PC-3 (cell line): ENCODE measurements at places on chromosomes 12 and 14.
A peak's percentile ranks its signal among the peaks of the same experiment; 100 is the strongest.

- no peak for DNase-seq
Observed at GRCh38 chr12:108822497-108823205, 34.7 kb downstream of the SSH1 start.

DNA sequence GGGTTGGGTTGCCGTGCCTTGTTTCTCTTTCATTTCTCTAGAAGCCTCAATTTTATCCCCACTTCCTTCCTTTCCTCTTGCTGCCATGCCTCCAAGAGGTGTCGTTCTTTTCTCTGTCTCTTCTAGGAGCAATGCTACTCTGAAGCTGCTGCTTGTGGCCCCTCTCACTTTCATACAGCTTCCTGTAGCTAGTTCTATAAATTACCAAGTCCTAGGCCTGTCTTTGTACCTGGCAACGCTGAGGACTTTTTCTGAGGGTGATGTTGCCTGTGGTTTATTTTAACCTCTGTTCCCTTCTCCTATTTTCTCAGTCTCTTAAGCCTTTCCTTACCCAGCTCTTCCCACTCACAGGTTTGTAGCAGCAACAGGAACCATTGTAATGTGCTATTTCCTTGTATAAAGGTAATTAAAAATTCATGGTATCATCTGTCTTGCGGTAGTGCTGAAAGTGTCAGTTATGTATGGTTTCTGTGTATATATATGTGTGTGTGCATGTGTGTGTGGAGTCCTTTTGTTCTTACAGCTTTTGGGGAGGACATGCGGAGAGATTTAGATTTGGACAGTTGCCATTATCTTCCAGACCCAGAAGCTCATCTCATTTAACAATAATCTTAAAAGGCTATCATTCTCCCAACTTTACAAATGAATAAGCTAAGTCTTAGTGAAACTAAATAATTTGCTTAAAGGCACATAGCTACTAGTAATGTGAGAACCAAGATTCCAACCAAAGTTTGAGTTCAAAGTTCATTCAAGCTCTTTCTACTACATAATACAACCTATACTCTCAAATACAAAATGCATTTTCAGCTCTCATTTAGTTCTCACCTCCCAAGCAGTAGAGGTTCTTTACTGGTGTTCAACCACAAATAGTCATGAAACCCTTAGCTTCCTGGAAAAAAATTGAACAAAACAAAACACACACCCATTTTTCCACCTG, 43.8 kb downstream of the DDHD1 start:
- DNase-seq, result no peak

DNA sequence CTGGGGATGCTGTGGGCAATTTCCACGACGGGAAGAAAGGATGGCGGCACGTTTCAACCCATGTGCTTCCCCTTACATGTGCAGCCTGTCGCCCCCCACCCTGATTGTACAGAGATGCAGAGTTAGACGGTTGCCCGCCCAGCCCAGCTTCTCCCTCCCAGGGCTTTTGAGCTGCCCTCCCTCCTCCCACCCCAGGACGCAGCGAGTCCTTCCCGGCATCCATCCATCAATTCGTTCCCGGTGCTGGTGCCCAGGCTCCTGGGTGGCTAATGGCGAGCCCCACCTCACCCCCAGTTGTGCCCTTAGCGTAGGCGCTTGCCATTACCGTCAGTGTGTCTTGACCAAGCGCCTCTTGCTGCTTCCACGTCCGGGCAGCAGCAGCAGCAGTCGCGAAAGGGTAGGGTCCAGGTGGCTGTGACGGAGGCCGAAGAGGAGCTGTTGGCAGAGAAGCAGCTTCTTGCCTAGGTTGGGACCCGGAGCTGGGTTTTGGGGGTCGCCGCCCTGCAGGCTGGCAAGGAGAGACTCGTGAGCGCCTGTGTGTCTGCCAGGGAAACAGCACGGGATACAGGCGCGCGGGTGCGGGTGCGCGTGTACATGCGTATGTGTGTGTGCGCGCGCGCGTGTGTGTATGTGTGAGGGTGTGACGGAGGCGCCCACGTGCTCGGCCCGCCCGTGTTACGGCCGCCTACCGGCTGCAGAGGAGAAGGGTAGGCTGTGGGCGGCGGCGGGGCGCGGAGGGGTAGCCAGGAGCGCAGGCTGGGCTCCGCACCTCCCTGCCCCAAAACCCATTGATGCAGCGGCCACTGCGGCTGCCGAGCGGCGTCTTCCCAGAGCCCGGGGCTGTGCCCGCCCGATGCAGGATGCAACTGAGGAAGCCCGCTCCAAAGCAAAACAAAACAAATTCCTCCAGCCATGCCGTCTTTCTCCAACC, at the start of gene SLC6A15:
TSS of gene SLC6A15 (minus strand) at position 602 of the 931 bp plus-strand sequence. CDS start 20,679 bp downstream, outside the sequence.
- DNase-seq, result no peak

GRCh38 chr12:62697893-62698292, 231.3 kb downstream of the MON2 start:
- no peak for DNase-seq

DNA sequence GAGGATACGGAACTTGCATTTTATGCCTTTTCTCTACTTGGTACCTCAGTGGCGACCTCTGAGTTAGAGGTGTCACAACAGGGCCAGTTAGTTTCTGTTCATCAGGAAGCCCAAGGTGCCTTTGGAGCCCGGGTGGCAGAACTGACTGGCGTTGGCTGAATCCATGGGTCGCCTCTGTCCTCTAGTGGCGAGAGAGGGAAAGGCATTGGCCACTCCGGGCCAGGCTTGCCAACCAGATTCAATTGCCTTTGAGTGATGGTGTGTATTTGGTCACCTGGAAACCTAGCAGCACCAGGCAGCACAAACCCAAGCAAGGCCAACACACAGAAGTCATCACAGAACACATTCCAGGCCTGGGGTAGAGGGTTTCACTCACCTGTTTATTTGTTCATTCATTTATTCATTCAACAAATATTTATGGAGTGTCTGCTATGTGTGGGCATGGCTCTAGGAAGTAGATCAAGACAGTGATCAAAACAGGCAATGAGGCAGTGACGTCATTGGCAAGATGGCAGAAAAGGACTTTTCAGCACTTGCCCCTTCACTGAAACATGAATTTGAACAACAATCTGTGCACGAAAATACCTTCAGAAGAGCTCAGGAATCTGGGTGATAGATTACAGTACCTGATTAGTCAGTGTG, 40.5 kb upstream of the KCNA5 start:
- peak; percentile 52 for DNase-seq

- no peak for DNase-seq
Observed at GRCh38 chr12:114851981-114852380, 168.0 kb upstream of the TBX3 start.

DNA sequence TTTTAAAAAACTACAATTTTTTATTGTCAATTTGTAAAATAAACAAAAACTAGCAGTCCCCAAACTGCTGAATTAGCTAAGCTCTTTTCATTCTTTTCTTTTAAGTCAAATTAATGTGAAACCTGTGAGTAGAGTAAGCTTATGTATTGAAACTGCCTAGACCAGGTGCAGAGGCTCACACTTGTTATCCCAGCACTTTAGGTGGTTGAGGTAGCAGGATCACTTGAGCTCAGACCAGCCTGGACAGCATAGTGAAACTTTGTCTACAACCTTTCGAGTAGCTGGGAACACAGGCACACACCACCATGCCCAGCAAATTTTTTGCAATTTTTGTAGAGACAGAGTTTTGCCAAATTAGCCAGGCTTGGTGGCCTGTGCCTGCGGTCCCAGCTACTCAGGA, 26.4 kb downstream of the SCFD1 start:
- no peak for DNase-seq

- DNase-seq, result no peak
Observed at GRCh38 chr14:101587441-101587911, 26.2 kb downstream of the DIO3 start.

- peak; percentile 94 for DNase-seq
Observed at GRCh38 chr14:58243790-58244555, 670 bp upstream of the PSMA3 start.

DNA sequence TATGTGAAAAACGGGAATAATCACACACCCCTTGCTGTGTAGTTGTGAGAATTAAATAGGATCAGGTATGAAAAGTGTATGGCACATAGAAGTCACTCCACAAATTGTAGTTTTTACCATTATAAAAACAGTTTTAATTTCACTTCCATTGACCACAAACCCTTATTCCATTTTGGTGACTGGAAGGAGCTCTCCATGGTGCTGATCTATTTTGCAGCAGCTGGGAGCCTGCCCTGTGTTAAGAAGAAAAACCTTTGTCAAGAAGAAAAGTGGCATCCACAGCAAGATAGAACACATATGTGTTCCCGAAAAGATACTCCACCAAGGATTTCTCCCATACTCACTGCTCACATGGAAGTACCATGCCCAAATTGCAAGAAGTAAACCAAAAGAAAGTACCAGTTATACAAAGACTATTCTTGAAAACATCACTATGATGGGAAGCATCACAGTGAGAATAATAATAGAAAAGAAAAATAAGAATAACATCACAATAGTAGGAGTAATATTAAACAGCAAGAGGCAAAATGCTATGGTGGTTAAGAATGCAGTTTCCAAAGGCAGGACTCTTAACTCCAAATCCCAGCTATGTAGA, 58.7 kb downstream of the TUNAR start:
- peak; percentile 26 for DNase-seq

GRCh38 chr12:73547421-73547820, 990.2 kb upstream of the ATXN7L3B start:
- DNase-seq, result peak; percentile 62

DNA sequence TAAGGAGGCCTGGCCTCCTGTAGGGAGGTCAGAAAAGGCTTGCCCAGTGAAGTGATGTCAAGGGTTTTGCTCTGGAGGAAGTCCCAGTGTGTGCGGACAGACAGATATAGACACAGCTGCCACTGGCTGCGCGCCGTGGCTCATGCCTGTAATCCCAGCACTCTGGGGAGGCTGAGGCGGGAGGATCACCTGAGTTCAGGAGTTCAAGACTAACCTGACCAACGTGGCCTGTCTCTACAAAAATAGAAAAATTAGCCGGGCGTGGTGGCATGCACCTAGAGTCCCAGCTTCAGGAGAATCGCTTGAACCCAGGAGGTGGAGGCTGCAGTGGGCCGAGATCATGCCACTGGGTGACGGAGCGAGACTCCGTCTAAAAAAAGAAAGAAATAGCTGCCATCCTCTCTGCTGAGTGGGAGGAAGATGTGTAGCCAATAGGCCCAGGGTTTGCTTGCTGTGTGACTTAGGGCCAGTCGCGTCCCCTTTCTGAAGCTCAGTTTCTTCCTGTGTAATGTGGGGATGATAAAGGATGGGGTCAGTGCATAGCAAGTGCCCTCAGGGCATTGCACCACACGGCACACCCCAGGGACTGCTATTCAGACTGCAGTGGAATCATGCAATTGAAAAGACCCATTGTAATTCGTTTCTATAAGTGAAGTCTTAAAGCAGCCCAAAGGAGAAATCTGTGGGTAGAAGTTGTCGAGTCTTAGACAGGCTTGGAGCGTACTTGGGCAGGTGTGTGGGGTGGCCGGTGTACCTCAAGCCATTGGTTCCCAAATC, 18.7 kb upstream of the MLEC start:
- no peak for DNase-seq

DNA sequence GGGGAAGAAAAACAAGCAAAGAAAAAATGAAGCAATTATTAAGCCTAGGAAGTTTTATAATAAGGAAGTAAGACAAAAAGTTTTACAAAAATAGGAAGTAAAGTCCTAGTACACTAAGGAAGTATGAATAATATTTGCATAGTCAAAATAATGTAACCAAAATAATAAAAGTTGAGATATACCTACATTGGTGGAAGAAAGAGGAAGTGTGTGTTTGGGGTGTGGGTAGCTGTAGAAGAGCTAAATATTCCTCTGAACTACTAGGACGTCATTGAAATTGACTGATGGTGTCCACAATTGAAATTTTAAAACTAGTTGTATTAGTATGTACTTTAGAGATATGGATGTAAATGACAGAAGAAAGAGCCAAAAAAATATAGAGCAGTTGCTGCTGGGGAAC, 228.4 kb upstream of the OTX2 start:
- DNase-seq, result no peak

GRCh38 chr14:62247266-62247665, 485.0 kb downstream of the SNAPC1 start:
- no peak for DNase-seq

GRCh38 chr12:110266381-110266960, 14.6 kb upstream of the ATP2A2 start:
- DNase-seq, result no peak

- DNase-seq, result no peak
Observed at GRCh38 chr14:71693381-71693780, 238.8 kb upstream of the RGS6 start.

GRCh38 chr12:121781998-121782979, 11.2 kb downstream of the RHOF start:
- peak; percentile 30 for DNase-seq

GRCh38 chr12:45727980-45728629, 1.4 kb upstream of the ARID2 start:
- DNase-seq, result no peak

- no peak for DNase-seq
Observed at GRCh38 chr14:88611878-88612277, 49.0 kb downstream of the ZC3H14 start.

- no peak for DNase-seq
Observed at GRCh38 chr12:49809906-49810389, 18.3 kb downstream of the NCKAP5L start.

DNA sequence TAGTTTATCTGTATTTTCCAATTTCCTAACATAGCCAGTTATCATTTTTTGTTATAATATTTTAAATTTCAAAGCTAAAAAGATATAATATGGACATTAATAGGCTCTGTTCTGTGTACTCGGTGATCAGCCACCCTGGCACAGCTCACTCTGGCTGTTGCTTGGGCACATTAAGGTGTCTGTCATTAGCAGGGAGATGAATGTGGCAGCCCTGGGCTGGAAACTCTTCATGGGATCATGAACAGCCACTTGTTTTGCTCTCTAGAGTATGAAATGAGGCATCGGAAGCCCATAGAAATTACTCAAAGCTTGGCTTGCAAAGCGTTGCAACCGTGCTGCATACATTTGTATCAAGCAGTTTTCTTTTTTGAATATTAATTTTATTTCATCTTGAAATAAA, 233.2 kb downstream of the DACT1 start:
- DNase-seq, result no peak

- no peak for DNase-seq
Observed at GRCh38 chr12:28771968-28772367, 377.1 kb upstream of the FAR2 start.

- peak; percentile 78 for DNase-seq
Observed at GRCh38 chr12:43812926-43813325, 6.8 kb upstream of the TWF1 start.

- no peak for DNase-seq
Observed at GRCh38 chr12:131789638-131790037, 38.6 kb upstream of the MMP17 start.

- DNase-seq, result no peak
Observed at GRCh38 chr14:91056361-91056760, 4.1 kb downstream of the RPS6KA5 start.
